ENCODE measurements at places on chromosomes 2 and 18.

GRCh38 chr18:32910694-32911296 is 138.0 kb upstream of the KLHL14 start:
- DNase-seq, result no peak

DNA sequence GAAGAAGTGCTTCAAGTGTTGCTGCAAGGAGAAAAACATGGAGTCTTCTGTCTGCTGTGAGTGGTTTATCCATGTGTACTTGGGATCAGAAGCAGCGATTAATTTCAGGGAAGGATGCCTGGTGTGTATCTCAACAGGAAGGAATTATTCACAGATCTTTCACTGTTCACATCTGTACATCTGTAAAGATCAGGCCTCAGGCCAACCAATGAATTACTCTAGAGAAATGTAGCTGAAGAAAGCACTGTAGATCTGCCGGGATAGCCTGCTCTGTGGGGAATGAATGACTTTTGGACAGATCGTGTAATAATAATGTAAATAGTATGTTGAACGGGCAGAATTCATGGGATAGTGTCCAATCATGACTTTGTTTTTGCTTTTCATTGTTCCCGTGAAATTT is 54.0 kb upstream of the SPP2 start:
- no peak for DNase-seq

- DNase-seq, result no peak
Observed at GRCh38 chr2:190547886-190548285, 13.4 kb upstream of the NEMP2 start.

GRCh38 chr2:134181219-134181618 is 72.7 kb upstream of the MGAT5 start:
- DNase-seq, result no peak

- DNase-seq, result peak; percentile 12
Observed at GRCh38 chr2:238586931-238587775, 160.4 kb downstream of the ASB1 start.

- no peak for DNase-seq
Observed at GRCh38 chr2:28160986-28161425, 231.7 kb upstream of the FOSL2 start.

- DNase-seq, result peak; percentile 99
Observed at GRCh38 chr2:74833418-74834233, at the start of gene HK2. TSS of gene HK2 (plus strand) at chr2:74834127. CDS start at chr2:74834581, 454 bp downstream.

DNA sequence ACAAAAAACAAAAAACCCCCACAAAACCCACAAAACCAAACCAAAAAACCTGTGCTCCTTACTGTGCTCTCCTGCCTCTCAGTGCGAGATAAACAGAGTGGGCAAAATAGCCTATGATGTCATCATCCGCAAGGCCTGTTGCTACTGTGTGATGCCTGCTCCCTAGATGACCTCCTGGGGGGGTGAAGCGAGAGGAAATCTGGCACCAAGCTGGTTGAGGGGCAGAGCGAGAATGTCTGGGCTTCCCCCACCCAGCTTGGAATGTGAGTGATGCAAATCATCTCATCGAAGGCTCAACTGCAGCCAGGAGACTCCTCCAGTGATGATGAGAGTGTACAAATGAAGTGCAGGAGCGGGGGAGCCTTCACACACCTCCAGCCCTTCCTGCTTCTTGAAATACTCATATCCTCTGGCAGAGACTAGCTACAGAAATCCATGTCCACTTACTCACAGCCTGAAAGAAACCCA is 57.7 kb upstream of the MAP4K3 start:
- peak; percentile 22 for DNase-seq

DNA sequence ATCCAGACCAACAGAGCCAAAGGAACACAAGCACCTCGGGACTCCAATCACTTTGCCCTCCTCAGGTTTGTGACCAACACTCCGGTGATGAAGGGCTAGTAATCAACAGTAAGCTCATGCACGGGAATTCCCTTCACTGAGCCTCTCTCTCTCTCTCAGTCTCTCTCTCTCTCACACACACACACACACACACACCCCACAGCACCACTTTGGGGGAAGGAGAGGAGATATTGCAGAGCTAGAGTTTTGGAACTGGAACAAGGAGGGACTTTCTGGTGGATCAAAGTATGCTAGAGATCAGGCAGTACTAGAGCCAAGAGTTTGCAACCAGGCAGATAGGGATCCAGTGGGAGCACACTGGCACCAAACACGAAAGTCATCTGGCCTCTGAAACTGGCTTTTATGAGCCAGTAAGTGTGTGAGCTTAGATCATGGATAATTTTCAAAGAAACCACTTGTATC is 98.7 kb downstream of the ANKRD44 start:
- no peak for DNase-seq

- no peak for DNase-seq
Observed at GRCh38 chr2:107094450-107094986, 208.6 kb upstream of the ST6GAL2 start.

DNA sequence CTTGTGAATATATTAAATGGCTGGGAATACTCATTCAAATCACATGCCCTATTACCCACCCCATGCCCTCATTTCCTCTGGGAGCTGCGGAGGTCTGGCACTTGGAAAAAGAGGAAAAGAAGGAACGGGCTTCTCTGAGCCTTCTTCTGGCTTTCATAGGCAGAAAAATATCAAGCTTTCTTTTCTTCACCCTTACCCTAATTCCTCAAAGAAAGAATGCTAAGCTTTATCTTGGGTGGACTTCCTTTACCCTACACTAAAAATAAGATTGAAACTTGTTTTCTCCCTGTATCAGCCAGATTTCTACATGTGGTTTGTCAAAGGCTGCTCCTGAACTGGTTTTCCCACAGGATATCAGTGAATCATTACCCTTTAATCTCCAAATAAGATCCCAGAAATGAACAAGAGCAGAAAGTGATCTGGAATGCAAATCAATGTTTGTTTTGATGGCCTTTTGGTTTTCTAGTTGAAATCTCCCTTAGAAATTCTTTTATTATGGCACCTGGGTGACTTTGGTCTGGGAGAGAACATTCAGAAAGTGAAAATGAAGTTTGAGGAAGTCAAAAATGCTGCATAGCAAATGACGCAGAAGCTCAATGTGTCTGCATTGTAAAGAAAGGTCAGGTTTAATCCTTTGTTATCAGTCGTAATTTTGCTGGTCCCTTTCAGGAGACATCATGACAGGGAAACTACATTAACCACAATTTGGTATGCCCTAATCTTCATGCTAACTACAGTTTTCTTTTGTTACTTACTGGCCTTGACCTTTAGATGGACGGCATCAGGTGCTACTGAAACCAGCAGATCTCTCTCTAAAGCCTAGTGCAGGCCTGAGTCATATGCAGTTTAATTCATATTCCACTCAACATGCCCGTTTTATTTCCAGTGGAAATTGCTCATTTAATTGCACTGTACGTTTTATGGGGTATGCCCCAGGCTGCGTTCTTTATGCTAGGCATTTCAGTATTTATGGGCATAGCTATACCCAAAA is 46.6 kb upstream of the HNRNPA3 start:
- DNase-seq, result no peak

DNA sequence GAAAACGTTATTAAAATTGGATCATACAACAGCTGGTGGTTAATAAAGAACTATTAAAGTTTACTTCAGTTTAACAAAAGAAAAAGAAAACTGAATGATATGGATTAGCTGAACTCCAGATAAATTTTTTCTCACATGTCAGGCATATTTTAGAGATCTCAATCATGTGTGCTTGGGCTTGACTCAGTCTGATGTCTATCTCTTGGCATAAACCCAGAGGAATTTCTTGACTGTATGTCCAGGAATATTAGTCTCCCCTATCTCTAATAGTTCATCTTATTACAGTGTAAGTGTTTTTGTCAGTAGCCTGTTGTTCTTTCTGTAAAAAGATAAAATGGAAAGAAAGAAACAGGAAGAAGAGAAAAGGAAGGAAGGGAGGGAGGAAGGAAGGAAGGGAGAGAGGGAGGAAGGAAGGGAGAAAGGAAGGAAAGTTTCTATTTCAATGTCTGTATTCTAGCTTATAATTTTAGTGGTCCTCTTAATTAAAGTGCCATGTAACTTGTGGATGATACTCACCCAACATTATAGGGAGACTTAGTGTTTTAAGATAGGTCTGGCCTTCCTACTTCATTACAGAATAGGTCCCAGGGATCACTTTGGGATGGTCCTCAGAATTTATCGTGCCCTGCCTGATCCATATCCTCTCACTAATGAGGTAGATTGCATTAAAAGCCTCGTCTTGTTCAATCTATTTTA is 99.7 kb upstream of the UGP2 start:
- no peak for DNase-seq

- DNase-seq, result no peak
Observed at GRCh38 chr2:26521913-26522180, 43.9 kb upstream of the OTOF start.

DNA sequence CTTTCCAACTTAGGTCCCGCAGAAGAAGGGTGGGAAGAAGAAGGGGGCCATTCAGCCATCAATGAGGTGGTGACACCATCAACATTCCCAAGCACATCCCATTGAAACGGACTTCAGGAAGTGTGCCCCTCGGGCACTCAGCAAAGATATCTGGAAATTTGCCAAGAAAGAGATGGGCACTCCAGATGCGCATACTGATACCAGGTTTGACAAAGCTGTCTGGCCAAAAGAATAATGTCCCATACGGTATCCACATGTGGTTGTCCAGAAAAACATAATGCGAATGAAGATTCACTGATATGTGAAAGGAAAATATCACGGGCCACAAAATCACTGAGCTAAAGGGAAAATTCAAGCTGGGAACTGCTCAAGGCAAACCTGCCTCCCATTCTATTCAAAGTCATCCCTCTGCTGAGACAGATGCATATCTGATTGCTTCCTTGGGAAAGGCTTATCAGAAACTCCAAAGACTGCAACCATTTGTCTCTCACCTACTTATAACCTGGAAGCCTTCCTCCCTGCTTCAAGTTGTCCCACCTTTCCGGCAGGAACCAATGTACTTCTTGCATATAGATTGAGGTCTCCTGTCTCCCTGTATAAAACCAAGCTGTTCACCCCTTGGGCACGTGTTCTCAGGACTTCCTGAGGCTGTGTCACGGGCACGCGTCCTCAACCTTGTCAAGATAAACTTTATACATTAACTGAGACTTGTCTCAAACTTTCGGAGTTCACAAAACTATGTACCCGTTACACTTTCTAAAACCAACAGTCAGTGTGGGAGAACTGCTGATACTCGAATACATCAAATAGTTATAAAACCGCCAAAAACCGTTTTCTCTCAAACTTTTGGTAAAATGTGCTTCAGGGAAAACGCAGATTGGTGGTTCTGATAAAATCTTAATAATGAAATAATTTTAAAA is 1.3 kb upstream of the PDK1 start:
- no peak for DNase-seq

- no peak for DNase-seq
Observed at GRCh38 chr2:103788951-103789350, 1027.1 kb downstream of the TMEM182 start.

- no peak for DNase-seq
Observed at GRCh38 chr2:124572934-124573634, 548.0 kb downstream of the CNTNAP5 start.

DNA sequence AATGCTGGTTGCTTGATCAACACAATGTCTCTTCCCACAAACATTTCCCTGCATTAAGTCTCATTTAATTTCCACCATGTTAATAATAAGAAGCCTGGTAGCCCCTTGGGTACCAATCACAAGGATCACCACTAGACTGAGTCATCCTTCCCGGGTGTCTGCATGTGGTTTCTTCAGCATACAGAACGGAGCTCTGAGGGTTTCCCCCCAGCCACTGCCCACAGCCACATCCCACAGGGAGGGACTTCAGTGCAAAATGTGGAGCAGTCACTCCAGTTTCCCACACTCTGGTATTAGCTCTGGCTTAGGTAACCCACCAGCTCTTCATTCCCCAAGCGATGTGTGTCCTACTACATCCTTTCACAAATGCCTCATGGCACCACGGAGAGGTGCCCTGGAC is 42.7 kb upstream of the POLE4 start:
- no peak for DNase-seq

DNA sequence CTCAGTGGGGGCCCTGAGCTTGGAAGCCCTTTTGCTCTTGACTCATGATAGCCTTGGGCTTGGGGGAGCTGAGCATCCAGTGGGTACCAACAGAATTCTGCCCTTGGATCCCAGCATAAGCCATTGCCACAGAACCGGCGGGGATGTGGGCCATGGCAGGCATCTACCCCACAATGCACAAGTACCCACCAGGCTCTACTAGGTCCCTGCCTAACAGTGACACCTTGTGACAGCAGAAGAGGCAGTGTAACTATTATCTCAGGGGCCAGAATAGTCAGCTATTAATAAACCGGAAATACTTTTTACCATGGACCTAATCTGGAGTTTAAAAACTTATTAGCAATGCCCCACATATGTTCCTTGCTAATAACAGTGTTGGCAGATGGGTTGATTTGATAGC is 397.2 kb downstream of the TMEM182 start:
- DNase-seq, result no peak

DNA sequence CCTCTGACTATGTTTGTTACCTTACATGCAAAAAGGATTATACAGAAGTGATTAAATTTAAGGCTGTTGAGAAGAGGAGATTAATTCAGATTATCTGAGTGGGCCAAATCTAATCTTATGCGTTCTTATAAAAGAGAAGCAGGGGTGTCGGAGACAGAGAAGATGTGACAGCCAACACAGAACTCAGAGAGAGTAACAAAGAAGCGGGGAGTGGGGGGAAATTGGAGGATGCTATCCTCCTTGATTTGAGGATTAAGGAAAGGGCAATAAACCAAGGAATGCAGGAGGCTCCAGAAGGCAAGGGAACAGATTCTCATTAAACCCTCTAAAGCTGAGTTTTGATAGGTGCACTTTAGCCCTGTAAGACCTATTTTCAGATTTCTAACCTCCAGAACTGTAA is 291.3 kb upstream of the REG3G start:
- no peak for DNase-seq

GRCh38 chr18:2681993-2682603 is 26.6 kb downstream of the SMCHD1 start:
- no peak for DNase-seq

- DNase-seq, result no peak
Observed at GRCh38 chr2:182717816-182718215, 1.8 kb downstream of the DNAJC10 start.

GRCh38 chr2:28950941-28951630 is 30.0 kb upstream of the TOGARAM2 start:
- no peak for DNase-seq

DNA sequence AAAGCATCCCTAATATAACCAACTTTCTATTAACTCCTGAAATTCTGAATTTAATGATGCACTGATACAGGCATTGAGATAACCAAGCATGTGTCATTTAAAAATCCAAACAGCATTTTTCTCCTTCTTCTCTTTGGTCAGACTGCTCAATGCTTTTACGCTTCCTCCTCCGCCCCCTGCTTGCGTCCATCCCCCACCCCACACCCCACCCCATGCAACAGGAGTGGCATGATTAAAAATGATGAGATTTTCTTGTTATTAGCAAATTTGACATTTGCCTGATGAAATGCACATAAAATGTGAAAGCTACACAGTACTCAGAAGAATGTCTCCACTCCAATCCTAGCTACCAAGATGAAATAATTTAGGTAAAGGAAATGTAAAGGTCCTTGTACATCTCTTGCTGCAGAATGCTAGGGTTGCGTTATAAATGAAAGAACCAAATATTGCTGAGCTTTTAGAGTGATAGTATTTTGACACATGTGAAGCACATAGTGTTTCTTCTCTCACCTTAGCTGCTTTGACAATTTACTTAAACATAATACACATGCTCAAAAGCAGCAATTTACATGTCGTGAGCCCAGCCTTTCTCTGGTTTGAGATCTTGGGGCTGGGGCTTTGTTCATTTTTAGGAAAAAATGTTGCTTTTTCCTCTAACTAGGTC is 263.8 kb downstream of the MEIS1 start:
- DNase-seq, result no peak

All from H7 (cell line).